ENCODE measurements at places on chromosomes 4 and X.

DNA sequence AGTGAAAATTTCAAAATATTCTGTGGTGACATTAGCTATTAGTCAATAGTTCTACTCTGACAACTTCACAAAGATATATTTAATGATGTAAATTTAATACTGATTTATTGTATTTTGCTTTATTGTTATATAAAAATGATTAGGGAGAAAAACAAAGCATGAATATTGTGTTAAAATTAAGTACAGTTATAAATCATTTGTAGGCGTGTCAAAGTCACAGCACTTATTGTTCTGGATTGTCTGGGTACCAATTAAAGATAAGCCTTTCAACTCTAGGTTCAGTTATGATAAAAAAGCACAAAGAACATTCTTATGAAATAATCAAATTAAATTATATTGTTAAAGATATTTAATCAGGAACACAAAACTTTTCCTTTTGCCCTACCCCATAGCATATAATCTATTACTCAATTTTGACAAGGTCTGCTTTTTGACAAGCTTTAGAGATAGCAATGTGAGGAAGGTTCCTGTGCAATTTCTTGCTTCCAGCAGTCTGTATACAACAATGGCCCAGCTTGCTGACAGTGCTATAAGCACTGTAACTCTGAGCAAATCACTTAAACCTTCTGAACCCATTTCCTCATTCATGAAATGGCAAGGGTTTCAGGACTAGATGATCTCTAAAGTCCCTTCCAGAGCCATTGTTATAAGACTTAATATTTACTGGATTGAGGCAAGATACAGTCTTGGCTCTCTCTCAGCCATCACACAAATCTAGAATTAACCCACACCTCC, 910.3 kb upstream of the LCORL start:
- no peak for DNase-seq

GRCh38 chr4:125551466-125551865, 236.7 kb downstream of the FAT4 start:
- no peak for DNase-seq

DNA sequence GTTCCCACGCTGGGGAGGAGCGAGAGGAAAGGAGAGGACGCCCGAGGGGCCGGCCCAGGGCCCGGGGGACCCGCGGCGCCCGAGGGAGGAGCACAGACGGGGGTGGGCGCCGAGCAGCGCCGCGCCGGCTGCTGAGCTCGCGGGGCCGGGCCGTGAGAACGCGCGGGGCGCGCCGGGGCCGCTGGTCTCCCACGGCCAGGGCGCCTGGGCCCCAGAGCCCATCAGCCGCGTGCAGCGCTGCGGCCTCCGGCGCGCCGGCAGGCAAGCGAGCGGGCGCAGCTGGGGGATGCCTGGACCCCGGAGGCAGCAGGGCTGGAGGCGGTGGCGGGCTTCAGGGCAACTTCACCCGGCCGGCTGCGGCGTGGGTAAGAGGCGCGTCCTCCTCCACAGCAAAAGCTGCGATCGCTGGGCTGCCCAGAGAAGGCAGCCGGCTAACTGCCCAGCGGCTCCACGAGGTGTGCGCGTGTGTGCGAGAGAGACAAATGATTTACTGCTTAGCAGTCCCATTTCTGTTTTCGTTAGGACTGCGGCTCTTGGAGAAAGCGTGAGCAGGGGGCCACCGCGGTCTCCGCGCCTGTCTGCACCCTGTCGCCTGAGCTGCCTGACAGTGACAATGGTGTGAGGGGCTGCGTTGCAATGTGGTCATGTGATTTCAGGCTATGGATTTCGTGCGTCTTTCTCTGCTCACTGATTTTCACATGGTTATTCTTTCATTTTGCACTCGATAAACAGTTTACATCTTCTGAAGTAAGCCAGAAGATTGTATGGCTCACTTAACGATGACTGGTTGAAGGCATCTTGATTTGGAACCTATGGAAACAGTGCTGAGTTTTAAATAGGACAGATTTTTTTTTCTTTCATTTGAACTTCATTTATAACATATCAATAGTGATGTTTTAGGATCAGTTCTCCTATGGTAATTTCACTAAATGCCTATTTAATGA, 1.2 kb downstream of the GUCY1A1 start:
- DNase-seq = no peak

GRCh38 chr4:102524691-102525090, 23.5 kb downstream of the NFKB1 start:
- DNase-seq = no peak

- no peak for DNase-seq
These were observed 28.8 kb downstream of the RPS6KA3 start for GRCh38 chrX:20237864-20238263.

GRCh38 chrX:117429501-117429900, 687.1 kb downstream of the KLHL13 start:
- no peak for DNase-seq

- no peak for DNase-seq
These were observed 113.6 kb downstream of the GLUD2 start for GRCh38 chrX:121160987-121161386.

GRCh38 chr4:94458682-94459081, 6.9 kb downstream of the PDLIM5 start:
- no peak for DNase-seq

- DNase-seq = no peak
These were observed 40.5 kb downstream of the TMEM150C start for GRCh38 chr4:82521283-82521682.

GRCh38 chrX:149510386-149510785, 5.3 kb upstream of the IDS start:
- no peak for DNase-seq

DNA sequence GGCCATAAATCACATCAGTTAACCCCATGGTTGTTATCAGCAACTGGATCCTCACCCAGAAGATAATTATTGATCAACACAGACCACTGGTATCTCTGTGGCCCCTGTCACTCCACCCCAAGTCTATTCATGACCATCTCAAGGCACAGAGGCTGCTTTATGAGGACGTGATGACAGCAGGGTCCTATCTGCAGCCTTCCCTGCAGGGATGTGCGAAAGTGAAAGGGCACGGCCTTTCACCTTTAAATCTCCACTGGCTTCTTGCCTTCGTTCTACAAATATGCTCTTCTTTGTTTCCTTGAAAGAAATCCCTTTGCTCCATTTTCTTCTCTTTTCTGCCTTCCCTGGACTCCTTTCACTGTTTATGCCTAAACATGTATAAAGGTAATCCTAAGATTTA, 170.6 kb upstream of the EDNRA start:
- no peak for DNase-seq

All from stimulated activated CD4-positive, alpha-beta T cell treated with anti-CD3 and anti-CD28 coated beads, Interleukin-1b, Interleukin-23, amount 100 ng/mL, for 1 hour (primary cell).